ENCODE measurements at places on chromosomes 4 and X.

- DNase-seq = no peak
These were observed 11.5 kb downstream of the ETNPPL start for GRCh38 chr4:108751321-108751720.

DNA sequence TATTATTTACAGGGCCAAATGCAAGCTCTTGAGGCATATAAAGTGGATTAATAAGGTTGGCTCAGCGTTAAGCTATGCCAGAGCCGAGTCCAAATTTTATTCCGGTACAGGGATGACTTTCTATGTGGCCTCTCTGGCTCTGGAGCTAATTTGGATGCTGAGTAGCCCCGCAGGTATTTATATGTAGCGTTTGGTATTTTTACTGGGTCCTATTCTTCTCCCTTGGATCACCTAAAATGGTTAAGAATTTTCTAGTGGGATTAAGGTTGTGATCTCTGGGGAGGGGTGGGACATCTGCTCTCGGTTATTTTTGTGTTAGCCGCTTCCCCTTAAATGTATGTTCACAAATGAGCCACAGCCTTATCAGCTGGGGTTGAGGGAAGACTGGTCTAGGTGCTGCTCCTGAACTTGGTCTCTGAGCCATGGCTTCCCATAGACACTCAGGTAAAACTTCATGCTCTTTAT lies 49.4 kb downstream of the FHL1 start:
- DNase-seq = no peak

- DNase-seq = no peak
These were observed 21.6 kb upstream of the ATP8A1 start for GRCh38 chr4:42678512-42678911.

- no peak for DNase-seq
These were observed 140.8 kb upstream of the TRPC5 start for GRCh38 chrX:112223391-112223790.

GRCh38 chrX:15299941-15300851 lies 15.2 kb downstream of the ASB11 start:
- DNase-seq = no peak

DNA sequence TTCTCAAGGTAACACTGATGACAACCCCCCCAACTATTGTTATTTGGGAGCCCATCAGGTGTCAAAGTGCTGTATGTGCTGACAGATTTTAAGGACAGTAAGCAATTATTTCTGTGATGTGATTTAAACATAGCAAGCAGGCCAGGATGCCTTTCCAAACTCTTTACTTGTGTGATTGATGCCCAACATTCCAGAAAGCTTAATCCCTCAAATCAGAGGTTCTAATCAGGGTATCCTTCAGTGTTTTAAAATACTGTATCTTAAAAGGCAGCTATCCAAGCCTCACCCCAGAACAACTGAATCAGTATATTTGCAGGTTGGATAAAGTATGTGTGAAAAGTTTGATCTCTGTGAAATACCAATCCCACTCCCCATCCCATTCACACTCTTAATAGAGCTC lies 119.7 kb downstream of the GASK1B start:
- DNase-seq = no peak

DNA sequence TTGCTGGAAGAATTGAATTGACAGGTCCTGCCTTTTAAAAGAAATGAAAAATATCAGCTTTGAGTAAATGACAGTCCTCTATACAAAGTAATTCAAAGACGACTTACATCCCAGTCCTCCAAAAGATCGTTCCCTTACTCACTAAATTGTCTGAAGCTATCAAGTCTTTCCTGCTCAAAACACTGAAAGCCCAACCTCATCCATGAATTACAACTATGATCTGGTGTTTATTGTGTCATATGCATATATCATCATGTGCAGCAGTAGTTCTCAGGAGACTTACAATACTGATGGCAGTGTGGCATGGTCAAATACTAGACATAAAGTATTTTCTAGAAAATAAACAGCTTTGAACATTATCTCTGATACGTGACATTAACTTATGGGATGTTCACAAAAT lies 97.8 kb downstream of the PDGFC start:
- DNase-seq = no peak

DNA sequence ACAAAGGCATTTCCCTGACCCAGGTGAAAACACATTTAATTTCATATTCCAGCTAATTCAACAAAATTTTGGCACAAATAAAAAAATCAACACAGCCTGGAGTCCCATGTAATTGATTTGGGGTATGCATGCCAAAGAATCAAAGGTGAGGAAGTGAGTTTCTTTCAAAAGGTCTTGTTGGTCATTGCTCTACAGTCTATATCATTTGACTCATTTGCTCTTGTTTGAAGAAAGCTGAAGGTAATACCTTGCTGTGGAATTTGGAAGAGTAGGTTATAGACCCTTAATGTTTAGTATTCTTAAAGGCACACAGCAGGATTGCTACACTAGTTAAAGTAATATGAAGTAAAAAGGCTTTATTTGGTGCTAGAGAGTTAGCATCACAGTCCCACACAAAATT lies 25.4 kb downstream of the COL4A6 start:
- DNase-seq = no peak

DNA sequence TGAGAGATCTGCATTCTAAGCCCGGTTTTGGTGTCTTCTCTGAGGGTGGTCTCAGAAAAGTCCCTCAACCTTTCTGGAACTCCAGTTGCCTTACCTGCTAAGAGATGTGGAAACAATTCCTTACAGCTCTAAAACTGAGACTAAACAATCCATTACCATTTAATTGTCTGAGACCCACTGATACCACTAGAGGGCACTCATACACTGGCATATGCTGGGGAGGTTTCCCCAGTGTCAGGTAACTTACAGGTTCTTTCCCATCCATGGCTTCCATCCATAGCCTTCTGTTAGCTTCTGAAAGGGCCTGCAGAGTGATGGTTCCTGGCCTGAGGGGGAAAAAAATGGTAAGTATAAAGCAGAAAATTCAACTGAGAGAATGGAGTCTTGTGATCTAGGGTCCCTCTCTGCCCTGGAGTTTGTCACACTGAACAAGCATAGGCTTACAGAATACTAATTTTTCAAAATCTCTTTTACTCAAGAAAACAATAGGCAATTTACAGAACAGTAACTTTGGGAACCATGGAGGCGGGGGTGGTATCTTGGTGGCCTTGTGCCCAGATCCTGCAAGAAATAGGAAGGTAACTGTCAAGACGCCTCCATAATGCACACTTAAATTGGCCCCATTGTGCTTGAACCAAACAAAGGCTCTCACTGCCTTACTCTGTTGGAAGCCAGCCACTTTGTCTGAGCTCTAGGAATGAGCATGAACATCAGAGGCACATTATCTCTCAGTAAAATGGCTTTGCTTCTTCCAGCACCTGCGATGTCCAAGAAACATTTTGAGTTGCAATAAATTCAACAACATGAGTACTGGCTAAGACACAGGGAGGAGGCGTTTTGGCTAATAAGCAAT lies 236.1 kb downstream of the OPHN1 start:
- DNase-seq = peak; percentile 49

- no peak for DNase-seq
These were observed at the start of gene FAM133A for GRCh38 chrX:93673869-93674271. Gene FAM133A, plus strand, starts transcription at chrX:93674206. Its CDS starts 35,214 bp downstream, at chrX:93709420.

DNA sequence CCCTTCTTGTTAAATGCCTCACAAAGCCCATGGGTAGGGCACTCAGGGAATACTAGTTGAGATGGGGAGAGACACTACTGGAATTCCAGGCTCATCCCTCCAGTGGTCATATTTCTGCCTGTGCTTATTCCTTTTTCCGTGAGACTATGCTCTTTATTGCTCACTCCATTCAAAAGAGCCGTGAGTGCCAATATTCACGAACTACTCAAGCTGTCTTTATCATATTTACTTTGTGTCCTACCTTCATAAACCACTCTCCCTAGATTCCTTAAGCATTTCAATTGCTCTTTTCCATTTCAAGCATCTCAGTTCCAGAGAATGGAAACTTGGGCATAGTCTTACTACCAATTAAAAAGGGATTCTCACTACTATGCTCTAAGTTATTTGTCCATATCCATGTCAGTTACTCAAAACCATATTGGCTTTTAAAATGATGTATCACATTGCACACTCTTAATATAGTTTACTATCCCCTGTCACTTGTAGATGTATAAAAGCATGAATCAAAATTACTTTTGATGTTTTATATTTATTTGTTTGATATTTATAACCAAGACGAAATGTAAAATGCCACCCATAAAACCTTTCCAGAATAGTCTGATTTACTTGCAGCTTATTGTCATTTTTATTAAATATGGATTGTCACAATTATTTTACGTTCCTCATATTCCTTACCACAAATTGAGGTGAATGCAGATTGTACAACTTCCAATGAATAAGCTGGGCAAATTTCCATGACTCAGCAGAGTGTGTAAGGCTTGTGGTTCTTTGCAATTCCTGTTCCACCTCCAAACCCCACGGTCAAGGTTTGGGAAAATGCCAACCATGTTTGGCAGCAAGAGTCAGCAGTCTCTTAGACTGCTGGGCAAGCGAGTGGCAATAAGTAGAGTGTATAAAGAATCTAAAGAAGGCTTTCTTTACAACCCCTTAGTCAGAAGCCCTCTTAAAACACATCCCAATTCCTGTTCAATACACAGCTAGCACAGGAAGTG lies 24.4 kb downstream of the ENOX2 start:
- DNase-seq = peak; percentile 1

DNA sequence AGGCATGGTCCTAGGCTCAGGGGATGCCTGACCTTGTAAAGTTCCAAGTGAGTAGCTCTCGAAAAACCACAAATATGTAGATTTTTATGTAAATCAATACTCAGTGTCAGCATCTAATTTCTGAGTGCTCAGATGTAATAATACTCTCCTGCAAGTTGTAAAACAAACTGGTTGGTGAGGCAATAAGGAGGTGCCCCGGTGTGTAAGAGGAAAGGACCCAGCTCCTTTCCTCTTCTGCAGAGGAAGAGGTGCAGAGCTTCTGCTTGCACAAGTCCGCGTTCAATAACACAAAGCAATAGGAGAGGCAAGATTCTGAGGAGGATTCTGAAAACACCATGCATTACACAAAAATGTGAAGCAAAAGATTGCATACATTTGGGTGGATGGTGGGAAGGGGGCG lies 43.6 kb upstream of the ENPP6 start:
- DNase-seq = no peak

- DNase-seq = no peak
These were observed 33.9 kb upstream of the BMP2K start for GRCh38 chr4:78742300-78742699.

GRCh38 chr4:8391972-8392371 lies 48.6 kb downstream of the ACOX3 start:
- DNase-seq = no peak

GRCh38 chr4:52659722-52660261 lies 691 bp upstream of the USP46 start:
- DNase-seq = peak; percentile 8

- DNase-seq = no peak
These were observed 362.6 kb upstream of the MAGEB2 start for GRCh38 chrX:29852767-29853166.

DNA sequence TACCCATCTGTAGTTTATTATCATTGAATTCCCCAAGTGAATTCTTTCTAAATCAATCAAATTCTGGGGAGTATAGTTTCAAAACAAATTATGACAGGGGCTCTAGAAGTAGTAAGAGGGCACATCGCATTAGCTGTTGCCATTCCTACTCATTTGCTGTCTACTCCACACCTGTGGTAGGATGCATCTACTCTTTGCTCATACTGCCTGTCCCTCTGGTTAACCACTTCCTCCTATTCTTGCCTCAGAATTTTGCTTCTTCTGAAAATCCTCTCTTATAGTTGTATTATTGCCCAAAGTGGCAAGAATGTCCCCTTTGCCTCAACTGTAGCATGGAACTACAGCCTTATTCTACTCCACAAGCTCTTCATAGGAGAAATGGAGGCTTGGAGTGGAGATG lies 12.7 kb upstream of the DGKK start:
- no peak for DNase-seq

DNA sequence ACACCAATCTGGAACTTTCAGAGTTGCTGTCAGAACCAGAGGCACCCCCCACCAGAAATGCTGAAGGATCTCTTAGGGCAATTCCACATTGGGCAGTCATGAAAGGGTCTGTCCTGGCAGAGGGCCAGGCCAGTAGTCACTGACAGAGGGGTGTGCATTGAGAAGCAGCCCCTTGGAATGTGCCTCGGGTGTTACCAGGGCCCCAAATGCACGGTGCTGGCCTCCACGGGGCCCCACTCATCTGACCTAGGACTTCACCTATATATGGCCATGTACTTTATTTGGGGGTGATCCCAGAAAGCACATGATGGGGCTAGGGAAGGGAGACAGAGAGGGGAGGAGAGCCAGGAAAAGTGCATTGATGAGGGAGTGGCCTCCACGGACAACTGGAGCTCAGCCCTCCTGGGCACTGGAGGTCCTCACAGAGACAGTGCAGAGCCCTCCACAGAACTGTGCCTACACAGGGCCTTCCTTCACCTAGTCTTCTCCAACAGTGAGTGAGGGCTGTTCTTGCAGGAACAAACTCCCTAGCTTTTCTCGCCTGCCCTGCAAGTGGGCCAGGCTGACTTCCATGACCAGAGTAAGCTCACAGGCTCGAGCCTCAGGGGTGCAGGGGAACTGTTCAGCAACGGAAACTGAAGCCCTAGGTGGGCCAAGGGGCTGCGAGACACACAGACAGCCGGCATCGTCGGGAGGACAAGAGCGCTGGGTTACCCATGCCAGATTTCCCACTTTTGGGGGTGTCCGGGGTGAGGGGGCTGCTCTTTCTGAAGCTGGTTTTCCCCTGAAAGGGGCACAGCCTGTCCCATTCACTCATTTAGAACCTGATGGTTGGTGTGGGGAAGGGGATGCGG lies 136.2 kb downstream of the HMX1 start:
- no peak for DNase-seq

GRCh38 chr4:25081866-25082471 lies 51.2 kb upstream of the LGI2 start:
- DNase-seq = no peak

GRCh38 chr4:336099-336892 lies 1.3 kb upstream of the ZNF141 start:
- DNase-seq = no peak

GRCh38 chr4:152020073-152020472 lies 259.3 kb upstream of the GATB start:
- DNase-seq = no peak

GRCh38 chr4:6576512-6576911 lies 1.5 kb downstream of the MAN2B2 start:
- DNase-seq = no peak

DNA sequence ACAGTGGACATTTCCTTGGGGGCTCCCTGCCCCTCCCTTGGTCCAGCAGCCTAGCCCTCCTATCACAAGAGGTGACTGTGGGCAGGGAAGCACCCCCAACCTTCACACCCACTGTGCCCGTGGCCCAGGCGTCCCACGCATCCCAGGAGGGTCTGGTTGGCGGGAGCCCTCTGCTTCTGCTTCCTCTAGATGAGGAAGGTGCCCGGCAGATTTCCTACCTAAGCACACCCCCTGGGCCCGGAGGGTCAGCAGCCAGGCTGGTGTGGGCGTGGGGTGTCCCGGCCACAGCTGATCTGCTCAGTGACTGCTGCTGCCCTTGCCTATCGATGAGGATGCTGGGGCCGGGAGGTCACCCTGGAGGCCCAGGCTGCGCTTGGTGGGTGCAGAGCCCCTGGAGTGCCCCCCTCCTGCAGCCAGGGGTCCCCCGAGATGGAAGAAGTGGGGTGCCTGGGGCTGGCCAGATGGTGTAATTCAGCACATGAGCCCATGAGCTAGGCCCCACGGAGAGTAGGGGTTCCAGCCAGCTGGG lies 12.2 kb downstream of the SH3BP2 start:
- DNase-seq = no peak

GRCh38 chrX:107625739-107626138 lies 2.6 kb upstream of the PRPS1 start:
- DNase-seq = no peak
